SW480 (cell line): ENCODE measurements at places on chromosomes 2 and 18.

DNA sequence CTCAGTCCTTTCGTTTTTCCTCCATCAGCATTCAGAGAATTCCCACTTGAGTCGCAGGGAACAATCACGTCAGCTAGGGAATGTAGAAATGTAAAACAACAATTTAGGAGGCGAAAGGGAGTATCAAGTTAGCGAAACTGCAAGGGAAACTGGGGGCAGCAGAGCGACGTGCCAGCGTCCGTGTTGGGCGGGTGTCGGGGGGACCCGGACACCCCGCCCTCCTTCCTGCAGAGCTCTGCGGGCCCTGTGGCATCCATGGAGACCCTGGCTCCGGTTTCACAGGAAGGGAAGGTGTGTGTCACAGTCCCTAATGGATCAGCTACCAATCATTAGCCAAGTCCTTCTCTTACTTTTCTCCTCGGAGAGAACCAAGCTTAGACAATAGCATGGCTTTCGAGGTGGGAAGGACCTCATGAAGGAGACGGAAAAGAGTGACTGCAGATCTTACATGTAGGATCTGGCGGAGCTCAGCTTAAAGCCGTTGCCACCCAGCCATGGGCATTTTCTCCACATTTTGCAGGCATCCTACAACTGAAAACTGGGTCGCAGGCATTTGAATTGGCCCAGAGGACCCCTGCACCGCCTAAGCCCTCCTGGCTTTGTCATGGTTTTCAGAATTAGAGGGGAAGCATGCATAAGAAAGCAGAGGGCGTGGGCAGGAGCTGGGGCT, 33.7 kb downstream of the SOX11 start:
- no peak for DNase-seq

DNA sequence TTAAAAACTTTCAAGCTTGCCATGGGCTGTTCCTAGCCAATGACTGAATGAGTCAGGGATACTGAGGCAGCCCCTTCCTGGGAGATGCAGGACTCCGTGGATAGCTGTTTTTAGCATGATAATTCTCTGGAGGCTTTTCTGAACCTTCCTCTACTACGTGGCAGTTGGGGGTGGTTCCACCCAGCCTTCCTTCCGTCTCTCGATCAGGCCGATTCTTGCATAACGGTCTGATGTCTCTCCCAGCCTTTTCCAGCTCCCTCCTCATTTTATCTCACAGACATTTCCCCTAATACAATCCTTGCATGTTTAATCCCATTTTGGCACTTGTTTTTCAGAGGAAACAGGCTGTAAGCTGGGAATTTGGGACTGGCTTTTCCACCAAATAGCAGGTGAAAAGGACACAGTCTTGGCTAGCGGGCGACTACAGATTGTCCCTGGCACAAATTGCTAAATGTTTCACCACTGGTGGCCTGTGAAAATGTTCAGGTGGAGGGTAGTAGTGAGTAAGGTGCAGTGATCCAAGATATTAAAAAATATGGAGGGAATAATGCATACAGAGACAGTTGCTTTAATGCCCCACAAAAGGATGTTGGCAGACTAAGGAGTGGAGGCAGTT, 21.0 kb upstream of the CTLA4 start:
- no peak for DNase-seq

DNA sequence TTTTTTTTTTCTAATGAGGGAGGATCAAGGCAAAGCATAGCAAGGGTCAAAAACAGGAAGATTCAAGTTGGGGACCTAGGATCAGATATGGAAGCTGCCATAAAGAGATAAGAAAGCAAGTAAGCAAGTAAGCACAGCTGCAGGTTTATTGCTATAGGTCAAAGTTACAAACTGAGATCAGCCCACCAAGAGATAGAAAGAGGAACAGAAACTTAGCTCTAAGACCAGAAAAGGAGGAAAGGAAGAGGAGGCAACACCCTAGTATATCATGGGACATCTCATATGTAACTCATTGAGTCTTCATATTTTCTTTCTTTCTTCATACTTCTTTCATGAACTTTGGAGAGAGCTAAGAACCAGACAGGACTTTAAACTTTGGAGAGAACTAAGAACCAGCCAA, 295.9 kb upstream of the CRIM1 start:
- no peak for DNase-seq

- no peak for DNase-seq
These were observed 404.0 kb upstream of the MYT1L start for GRCh38 chr2:2735041-2735440.

- no peak for DNase-seq
These were observed 643.1 kb downstream of the CNTNAP5 start for GRCh38 chr2:124668161-124668560.

DNA sequence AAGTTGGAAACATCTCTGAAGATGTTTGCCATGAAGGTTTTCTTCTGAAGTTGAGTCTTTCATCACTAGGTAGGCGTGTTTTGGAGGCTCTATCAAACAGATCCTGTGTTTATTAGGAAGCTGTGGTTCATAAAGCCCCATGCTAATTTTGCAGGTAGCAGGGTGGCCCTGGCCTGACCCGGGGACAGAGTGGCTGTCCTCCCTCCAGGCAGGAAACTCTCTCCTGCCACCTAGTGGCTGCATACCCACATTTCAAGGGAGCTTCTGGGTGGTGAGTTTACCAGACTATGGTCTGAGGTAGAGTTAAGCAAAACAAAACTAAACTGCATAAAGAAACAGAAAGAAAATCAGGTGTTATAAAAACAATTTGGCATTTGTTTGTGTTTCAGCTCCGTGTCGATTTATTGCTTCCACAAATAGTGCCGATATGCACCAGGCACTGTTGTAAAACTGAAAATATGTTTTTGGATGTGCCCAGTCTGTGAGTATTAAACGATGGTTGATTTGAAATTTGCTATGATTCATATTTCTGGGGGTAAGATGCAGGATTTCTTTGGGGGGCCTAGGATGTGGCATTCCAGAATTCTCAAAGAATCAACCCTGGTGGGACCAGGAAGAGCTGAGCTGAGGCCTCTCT, 26.0 kb upstream of the IL37 start:
- DNase-seq: peak; percentile 26

GRCh38 chr2:100875516-100876230, 55.7 kb downstream of the NPAS2 start:
- DNase-seq: no peak

GRCh38 chr18:36688020-36688965, 140.5 kb downstream of the TPGS2 start:
- peak; percentile 25 for DNase-seq

GRCh38 chr2:54086157-54086556, 29.3 kb upstream of the ACYP2 start:
- no peak for DNase-seq
